ENCODE measurements at places on chromosomes 1 and 21.

DNA sequence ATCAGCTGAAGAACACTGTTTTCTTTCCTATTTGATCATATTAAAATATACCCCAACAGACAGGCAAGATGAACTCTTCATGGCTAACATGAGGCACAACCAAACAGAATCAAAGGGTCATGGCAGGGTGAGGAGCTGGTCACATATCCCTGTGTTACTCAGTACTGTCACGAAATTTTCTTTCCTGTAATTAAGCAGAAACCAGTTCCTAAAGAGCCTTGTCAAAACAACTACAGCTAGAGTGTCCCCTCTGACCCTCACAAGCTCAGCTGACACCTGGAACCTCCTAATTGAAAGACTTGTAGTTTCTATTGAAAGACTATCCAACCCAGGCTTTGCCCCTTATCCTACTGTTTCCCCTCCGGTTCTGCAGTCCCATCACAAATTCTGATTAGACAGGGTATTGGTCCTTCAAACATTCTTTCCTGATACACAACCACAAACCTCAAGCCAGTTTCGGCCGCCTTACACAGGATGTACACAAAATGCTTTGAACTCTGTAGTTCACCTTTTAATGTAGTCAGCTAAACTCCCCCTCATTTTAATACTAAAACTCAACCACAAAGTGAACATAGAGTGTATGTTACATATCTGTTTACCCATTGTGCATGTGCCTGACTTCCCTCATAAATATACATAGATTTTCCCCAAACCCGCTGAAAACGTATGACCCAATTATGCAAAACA is 651.9 kb downstream of the MRPL39 start:
- no peak for DNase-seq

DNA sequence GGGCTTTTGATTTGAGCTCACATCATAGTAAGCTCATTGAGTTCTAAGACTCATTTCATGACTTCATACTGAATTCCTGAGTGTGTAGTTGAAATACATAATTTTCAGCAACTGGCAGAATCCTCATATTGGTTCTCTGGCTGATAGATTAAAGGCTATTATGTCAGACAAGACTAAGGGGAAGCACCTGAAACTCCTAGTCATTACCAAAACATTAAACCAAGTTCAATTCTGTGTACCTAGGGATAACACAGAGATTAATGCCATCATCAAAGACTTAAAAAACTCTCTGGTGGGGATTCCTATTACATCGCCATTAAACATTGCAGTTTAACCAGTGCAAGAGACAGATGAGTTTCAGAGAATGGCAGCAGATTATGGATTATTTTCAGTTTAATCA is 339.1 kb downstream of the PTPRC start:
- DNase-seq: no peak

GRCh38 chr1:5001466-5001865 is 347.1 kb downstream of the AJAP1 start:
- no peak for DNase-seq

DNA sequence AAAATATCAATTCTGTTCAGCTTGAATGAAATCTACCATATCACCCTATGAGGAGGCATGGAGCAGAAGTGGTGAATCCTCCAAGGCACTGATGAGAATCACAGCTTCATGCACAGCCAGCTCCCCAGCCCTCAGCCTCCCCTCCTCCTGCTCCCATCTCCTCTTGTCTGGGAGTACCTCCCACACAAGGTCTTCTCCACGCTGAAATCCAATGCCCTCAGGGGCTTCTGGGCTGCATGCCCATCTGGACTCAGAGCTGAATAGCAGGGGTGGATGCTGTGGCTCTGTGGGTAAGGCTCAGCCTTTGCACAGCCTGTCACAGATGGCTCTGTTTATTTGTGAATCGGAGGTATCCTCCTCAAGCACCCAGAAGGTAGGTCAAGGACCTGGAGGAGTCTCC is 48.6 kb downstream of the KCNC4 start:
- DNase-seq: peak; percentile 76

GRCh38 chr1:32770741-32771548 is 46.2 kb downstream of the YARS1 start:
- no peak for DNase-seq

- no peak for DNase-seq
Observed at GRCh38 chr1:55039342-55040082, at the start of gene PCSK9. TSS of gene PCSK9 (plus strand) at chr1:55039548. CDS start at chr1:55039838, 290 bp downstream.

DNA sequence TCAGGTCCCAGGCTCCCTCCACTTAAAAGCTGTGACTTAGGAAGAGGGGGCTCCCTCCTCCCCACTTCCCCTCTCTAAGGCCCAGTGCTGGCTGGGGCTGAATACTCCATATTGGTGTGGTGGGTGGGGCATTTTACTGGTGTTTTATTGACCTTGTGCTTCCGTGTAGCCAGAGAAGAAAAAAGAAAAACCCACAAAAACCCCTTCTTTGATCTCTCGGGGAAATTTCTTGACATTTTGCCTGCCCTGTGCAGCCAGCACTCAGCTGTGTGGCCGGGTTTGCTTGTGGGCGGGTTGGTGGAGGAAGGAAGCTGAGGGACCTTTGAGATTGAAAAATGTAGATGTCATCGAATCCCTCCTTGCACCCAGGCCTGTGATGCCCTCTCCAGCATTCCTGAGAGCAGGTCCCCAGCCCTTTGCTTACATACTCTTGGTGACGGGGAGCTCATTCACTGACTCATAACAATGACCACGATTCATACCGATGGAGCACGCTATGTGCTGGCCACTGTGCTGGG is 24.8 kb downstream of the TNFRSF8 start:
- no peak for DNase-seq

DNA sequence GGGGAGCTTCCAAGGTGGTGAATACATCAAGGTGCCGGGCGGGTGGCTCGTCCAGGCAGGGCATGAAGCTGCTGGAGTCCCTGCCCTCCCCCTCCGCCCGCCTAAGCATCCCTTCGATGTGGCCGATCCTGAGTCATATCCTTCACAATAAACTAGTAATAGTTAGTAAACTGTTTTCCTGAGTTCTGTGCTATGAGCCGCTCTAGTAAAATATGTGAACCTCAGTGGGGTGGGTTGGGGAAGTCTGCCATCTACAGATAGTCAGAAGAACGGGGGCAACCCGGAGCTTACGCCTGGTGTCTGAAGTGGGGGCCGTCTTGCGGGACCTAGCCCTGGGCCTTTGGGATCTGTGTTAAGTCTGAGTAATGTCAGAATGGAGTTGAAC is 21.6 kb downstream of the C2CD2 start:
- DNase-seq: no peak

DNA sequence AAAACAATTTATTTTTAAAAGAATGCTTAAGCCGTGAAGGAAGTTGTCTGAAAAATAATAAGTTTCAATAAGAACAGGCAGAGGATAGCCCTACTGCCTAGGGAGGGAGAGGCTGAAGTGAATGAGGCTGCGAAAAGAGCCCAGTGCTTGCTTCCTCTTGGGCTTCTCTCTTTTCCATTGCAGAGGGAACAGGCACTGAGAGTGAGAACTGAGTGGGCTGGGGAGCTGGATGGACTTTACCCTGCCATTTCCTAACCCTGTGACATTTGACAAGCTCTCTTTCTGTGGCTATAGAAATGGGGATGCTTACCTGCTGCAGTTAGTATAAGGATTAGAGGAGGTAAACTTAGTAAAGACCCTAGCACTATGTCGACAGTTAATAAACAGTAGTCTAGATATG is 30.0 kb downstream of the TENT5C start:
- no peak for DNase-seq

- DNase-seq: no peak
Observed at GRCh38 chr1:51345300-51345687, 14.9 kb upstream of the TTC39A start.

- no peak for DNase-seq
Observed at GRCh38 chr1:182634306-182635072, 30.3 kb upstream of the RGS16 start.

DNA sequence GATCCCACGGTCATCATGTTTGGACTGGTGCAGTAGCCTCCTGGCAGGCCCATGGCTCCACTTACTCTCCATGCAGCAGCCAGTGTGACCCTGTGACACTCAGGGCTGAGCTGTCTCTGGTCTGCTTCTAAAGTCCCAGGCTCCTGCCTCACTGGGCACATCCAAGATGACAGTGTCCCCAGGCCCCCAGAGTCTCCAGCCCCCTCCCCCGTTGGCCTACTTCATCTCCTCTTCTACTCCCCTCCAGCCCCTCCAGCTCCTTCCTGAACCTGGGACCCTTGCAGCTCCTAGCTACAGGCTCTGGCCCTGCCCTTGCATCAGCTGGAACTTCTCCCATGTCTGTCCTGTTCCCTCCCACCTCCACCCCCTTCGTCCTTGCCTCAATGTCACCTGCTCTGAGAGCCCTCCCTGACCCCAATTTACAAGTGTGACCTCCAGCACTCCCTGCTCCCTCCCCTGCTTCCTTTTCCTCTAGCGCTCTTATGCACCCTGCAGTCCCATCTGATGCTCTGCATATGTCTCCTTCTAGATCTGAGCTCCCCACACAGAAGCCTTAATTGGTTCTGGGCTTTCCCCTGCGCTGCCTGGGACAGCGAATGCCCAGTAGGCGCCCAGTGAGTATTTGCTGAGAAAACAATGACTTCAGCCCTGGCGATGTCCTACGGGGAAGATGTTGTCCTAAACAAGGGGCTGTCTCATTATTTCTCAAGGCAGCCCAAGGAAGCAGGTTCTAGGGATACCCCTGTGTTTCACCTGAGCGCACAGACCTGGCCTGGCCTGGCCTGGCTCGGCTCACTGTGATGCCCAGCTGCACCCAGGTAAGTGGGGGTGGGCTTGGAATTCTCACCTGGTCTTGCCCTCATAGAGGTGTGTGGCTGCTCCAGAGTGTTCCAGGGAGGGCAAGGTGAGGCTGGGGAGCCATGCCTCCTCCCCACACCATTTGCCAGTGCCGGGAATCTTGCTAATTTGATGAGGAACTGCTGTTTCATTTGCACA is 600.6 kb downstream of the PTPRU start:
- DNase-seq: no peak

DNA sequence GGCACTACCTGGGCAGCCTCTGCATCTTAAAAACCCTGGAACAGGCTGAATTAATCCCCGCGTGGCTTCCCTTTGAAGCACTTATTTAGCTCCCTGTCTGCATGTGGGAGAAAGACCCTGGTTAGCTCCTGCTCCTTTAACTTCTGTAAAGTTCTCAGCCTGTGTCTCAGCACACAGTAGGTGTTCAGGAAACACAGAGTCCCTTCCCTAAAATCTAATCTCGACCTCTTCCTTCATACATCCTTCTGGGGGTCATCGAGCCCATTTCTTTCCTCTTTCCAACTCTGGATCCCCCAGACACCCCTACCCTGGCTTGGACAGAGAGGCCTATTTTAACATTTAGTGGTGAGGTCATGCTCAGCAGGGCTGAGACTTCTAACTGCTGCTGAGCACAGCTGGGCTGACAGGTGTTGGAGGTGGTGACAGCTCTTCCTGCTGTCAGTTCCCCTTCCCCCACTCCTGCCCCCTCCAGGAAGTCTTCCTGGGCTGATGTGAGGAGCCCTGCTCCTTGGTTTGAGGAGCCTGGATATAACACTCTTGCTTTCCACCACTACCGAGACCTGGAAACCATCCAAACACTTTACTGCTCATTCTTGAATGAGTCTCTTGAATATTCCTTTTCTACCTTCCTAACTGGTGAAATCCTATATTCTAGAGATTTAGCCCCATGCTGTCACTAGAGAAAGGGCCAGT is 5.3 kb downstream of the E2F2 start:
- no peak for DNase-seq

Data from DMS79 (cell line).